Upper lobe of right lung (tissue), 1 donor: ENCODE measurements at places on chromosomes 5 and 9. TPM values are rescaled to one million over a fixed set of nuclear protein-coding genes. Genes with fewer than 3 reads are reported as not detected.

- H3K27me3 ChIP-seq, result peaks cover 7% of the 10 kb centered on the region
- H3K4me3 ChIP-seq, result no peak overlapping the region
- no peak for DNase-seq
- H3K36me3 ChIP-seq, result no peaks in the 10 kb centered on the region
- H3K27ac ChIP-seq, result no peak overlapping the region
Measured at GRCh38 chr9:135663857-135664256, 748 bp downstream of the LCN9 start.

- H3K27me3 ChIP-seq, result no peaks in the 10 kb centered on the region
- H3K4me3 ChIP-seq, result no peak overlapping the region
- no peak overlapping the region for H3K27ac ChIP-seq
- no peak for DNase-seq
Measured at GRCh38 chr9:87682618-87683017, 43.3 kb upstream of the CTSL start.

- peaks cover 5% of the 10 kb centered on the region for H3K36me3 ChIP-seq
- no peak for DNase-seq
Measured at GRCh38 chr9:127104581-127105311, 17.7 kb downstream of the ANGPTL2 start.

The OR1J2 gene
- not detected for total RNA-seq

The MELK gene
- 1.2 TPM for total RNA-seq
